ENCODE measurements at places on chromosomes 5 and 9.

DNA sequence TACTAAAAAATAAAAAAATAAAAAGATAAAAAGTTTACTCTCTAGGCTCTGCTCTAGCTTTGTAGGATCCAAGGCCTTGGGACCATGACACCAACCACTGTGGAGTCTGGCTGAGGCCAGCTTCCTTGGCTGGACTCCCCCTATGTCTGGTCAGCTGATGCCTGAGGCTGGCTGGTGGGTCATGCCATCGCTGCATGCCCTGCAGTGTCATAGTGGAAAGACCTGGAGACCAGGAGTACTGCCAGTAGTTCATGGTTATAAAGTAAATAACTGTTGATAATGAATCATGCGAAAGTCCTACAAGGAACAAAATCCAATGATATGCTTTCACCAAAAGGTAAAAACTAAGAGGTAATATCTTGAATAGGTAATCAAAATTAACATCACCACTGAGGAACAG, 43.2 kb downstream of the GARNL3 start:
- no peak for DNase-seq

DNA sequence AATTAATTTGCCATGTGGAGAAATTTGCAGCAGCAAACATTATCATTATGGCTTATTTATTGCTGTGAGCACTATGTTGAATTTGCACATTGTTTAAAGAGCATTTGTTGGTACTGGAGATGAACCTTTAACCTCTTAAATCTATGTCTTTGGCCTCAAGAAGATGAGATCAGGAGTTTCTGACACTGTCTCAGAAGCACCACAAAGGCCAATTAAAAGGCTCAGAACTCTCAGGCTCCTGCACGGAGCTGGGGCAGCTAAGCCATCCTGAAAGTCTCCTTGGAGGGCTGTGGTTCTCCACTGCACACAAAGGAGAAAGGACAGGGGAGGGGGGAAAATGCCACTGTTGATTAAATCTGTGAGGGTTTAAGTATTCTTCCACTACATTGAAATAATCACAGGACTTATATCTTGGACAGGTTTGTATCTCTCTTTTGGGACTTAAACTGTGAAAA, 33.1 kb downstream of the ZNF366 start:
- no peak for DNase-seq

DNA sequence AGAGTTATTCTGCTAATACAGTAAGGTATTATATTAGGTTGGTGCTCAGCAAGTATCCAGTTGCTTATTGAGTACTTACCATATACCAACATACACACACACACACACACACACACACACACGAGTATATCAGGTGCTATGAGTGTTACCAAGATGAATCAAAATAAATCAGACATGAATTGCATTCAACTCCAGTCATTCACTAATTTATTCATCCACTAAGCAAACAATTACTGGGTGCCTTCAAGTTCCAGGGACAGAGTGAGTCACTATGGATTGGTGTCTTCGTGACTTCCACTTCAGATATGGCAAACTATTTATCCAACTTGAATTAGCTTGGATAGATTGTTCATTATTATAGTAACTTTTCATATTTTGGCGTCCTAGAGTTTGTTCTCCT, 140.7 kb upstream of the SLC44A1 start:
- no peak for DNase-seq

DNA sequence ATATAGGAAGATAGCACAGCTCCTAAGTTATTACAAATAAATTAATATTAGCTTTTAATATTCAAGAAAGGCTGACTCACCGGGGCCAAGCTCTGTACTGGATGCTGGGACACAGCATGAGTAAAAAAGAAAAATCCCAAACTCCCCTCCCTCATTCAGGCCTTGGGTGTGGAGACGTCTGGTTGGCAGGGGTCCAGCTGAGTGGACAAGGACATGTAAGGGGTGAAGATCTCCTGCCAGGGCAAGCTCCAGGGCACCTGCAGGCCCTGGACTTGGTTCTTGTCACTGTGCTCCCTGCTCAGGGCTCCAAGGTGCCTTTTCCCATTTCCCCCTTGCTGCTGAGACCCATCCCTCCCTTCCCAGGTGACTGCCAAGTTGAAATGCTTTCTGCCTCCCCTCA, 388.5 kb downstream of the ENC1 start:
- no peak for DNase-seq

- no peak for DNase-seq
Measured at GRCh38 chr9:112038017-112038408, 137.1 kb downstream of the SUSD1 start.

DNA sequence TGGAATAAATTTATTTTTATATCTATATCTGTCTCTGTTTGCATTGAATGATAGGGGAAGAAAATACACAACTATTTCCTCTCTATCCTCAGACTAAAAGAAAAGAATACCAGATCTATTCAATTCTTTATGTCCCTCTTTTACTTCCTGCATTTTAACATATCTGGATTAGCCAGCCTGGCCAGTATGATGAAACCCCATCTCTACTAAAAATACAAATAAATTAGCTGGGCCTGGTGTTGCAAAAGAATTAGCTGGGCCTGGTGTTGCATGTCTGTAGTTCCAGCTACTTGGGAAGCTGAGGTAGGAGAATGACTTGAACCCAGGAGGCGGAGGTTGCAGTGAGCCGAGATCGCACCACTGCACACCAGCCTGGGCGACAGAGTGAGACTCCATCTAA, 182.0 kb downstream of the LURAP1L start:
- no peak for DNase-seq

DNA sequence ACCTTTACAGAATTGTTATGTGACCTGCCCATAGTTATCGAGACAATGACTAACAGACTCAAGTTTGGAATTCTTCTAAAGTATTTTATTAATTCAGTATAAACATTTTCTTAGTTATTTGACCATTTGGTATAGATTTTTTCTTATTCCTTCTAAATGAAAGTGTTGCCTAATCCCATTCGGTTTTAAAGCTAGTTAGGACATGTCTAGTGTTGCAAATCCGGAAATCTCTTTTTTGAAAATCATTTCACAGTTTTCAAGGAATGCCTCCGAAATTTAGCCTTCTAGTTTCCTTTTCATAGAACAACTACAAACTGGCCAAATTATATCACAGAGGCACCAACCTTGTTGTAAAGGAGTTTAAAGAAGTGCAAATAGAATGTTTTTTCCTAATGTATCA, 171.8 kb downstream of the XRCC4 start:
- no peak for DNase-seq

GRCh38 chr5:64637144-64637543, 53.2 kb upstream of the SHISAL2B start:
- DNase-seq: no peak

DNA sequence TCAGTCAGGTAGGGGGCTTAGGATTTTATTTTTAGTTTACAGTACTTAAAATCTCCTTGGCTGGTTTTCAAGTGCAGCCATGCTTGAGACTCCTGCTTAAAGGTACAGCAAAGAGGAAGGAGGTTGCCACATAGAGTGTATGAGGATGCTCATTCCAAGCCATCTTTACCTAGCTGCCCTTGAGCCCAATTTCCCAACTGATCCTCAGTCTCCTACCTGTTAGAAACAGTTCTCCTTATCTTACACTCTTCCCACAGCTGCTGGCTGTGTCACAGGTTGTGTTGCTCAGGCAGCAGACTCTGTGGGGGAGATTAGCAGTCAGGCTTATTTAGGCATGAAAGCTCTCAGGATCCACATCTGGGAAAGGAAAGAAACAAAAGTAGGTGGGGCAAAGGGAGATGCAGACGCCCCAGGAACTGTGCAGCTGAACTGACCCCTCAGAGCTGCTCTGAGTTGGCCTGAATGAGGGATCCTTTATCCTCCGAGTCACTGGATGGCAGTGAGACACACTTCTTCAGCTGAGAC, 95.1 kb downstream of the NMUR2 start:
- no peak for DNase-seq

DNA sequence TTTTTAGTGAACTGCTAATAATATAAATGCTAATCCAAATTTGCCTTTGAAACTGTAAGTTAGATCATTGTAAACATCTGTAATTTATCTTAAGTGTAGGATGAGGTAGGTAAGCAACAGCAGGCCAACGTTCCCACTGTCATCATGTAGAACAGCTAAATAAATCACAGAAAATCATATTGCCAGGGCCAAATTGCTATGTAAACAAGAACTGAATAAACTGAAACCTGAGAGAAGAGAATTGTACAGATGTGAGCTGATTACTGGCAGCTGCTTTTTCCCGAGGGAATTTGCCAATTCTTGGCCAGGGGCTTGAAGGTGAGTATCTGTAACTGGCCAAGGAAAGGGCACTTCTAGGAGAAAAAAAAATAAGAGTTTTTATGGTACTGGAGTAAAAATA, 97.6 kb downstream of the CDH10 start:
- no peak for DNase-seq

DNA sequence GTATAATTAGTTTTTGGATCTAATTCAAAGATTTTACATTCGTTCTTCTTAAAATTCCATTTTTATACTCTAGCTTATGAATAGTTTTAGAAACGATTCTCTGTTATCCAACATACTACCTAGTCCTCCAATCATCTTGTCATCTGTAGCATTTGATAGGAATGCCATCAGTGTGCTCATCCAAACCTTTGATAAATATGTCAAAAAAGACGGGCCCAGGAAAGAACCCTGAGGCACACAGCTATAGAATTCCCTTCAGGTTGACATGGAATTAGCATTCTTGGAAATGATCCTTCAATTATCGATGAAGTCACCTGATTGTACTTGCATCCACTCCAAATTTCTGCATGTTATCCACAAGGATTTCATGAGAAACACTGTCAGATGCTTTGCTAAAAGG, 64.8 kb upstream of the EFNA5 start:
- DNase-seq: no peak

- no peak for DNase-seq
Measured at GRCh38 chr9:89887286-89887685, 282.5 kb downstream of the GADD45G start.

- DNase-seq: no peak
Measured at GRCh38 chr5:154190595-154191304, at the start of gene GALNT10. TSS of gene GALNT10 (plus strand) at chr5:154190733. CDS start at chr5:154190867, 134 bp downstream.

DNA sequence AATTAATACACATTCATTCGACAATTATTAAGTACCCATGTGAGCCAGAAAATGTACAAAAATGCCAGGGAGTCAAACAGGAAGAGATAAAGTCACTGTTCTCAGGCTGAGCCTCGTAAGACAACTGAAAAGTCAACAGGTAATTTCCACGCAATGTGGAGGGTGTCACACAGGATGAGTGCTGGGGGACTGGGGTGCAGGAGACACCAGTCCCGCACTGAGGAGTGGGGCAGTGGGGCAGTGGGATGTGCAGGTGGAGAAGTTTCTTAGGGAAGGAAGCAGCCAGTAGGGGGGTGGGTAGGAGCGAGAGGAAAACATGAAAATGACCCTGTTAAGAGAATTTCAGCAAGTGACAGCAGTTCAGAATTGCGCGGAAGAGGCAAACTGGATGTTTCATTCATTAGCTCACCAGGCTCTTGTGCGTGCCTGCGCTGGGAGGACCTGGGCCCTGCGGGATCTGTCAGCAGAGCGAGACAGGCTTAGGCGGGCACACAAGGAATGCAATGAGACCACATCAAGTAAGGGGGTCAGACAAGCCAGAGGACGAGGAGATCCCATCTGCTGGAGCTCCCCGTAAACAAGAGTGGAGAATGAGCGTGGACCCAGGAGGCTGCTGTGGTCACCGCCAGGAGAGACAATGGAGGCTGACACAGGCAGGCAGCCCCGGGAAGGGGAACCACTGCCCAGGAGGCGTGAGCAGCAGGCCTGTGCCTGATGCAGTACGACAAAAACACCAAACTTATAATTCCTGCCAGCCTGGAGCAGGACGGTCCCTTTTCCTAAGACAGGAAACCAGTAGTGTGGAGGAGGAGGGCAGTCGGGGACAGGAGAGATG, 21.0 kb downstream of the CAMSAP1 start:
- DNase-seq: no peak

All from stimulated activated CD4-positive, alpha-beta T cell treated with anti-CD3 and anti-CD28 coated beads, Interleukin-1b, Interleukin-23, amount 100 ng/mL, for 1 hour (primary cell).